ENCODE measurements at places on chromosomes 7 and 10.
A peak's percentile ranks its signal among the peaks of the same experiment; 100 is the strongest.

DNA sequence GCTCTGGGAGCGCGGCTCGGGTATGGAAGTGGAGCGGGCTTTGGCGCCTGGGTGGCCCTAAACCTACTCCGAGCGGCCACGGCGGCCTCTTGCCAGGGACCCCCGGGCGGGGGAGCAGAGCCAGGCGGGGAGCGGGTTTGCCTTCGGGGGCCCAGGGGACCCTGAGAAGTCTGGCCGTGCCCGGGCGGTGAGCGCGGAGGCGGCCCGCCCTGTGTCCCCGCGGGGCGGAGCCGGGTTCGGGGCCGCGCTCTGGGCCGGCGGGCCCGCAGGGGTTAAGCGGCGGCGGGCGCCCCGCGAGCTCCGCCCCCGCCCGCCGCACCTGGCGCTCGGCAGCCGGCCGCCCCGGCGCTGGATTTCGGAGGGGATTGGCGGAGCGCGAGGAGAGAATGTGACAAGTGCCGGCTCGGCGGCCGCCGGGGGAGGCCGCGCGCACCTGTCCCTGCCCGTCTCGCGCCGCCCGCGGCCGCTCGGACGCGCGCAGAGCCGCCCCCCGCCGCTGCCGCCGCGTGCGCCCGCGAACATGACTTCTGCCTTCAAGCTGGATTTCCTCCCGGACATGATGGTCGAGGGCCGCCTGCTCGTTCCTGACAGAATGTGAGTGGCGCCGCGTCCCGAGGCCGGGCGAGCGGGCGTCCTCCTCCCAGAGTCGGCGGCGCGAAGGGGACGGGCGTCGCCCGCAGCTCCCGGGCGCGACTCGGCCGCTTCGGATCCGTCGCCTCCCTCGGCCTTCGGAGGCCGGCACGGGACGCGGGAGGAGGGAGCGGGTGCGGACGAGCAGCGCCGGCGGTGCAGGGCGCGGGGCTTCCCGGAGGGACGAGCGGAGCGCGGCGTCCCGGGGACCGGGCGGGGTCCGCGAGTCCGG, at the start of gene CELF2:
Gene CELF2 (plus strand): TSS at position 303 of the 862 bp plus-strand sequence. CDS start 218 bp downstream, at position 521.
- peak; percentile 52 for DNase-seq

- DNase-seq = no peak
Measured at GRCh38 chr7:106775552-106775936, 89.5 kb upstream of the PIK3CG start.

DNA sequence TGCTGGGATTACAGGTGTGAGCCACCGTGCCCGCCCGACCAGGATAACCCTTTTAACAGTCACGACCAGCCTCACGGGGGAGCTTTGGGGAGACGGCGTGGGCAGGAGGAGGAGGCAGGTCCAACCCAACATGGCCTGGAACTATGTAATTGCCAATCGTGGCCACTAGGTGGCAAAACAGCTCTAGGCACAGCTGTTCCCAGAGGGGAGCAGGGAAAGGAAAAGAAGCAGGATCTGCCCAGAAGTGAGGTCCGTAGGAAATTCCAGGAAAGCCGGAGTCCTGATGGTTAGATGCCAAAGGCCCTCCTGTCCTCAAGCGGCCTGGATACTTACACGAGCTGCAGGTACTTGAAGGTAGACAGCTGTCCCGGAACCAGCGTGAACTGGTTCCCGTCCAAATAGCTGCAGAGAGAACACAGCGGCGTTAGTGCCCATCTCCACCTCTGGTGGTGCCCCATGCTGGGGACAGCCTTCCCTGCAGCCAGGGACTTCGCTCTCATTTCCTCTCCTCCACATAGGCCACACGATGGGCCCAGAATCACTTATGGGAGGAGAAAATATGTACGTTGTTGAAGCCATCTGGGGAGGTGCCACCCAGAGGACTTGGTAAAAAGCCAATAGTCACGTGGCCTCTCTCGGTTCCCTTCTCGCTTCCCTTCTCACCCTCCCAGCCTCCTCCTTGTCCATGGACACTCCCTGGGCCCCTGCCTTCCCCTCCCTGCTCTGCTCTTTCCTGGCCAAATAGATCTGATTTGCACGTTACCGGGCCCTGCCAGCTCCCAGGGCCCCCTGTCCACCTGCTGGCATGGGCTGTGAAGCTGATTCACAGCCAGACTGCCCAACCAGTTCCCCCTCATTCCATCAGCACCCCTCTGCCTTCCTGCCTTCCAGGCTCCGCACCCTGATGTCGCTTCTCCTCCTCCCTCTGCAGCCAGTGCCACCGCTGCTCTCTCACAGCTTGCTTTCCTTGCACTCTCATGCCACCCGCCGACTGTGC, 148.1 kb downstream of the SLIT1 start:
- peak; percentile 60 for DNase-seq

- no peak for DNase-seq
Measured at GRCh38 chr7:12771378-12771877, 84.0 kb downstream of the ARL4A start.

DNA sequence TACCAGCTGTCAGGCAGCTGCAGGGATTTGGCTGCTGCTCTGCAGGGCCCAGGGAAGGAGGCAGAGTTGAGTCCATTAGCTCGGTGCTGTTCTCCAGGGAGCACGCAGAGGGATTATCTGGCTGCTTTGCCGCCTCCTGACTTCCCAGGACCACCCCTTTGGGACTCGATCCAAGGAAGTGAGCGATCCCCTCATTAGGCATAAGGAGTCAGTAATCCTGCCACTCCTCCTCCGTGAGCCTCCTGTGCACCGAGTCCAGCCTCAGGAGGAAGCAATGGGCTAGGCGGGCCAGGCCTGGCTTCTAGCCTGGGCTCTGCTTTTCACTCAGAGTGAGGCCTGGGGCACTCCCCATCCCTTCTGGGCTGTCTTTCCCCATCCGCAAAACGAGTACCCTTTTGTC, 417.9 kb downstream of the RPS24 start:
- DNase-seq = no peak

Data from naive B cell (primary cell).